ENCODE measurements at places on chromosomes 3 and 15. TPM values are rescaled to one million over a fixed set of nuclear protein-coding genes. Genes with fewer than 3 reads are reported as not detected.

UQCC5 gene
- total RNA-seq = 26.8 TPM

PLA2G4E gene
- not detected for total RNA-seq

- no peak for DNase-seq
- no peaks in the 10 kb centered on the region for H3K4me1 ChIP-seq
- no peak overlapping the region for H3K27ac ChIP-seq
- no peaks in the 10 kb centered on the region for H3K27me3 ChIP-seq
- no peaks in the 10 kb centered on the region for H3K36me3 ChIP-seq
- no peak overlapping the region for H3K4me3 ChIP-seq
These were observed 495.5 kb upstream of the ROBO1 start for GRCh38 chr3:80263260-80263659.

- no peaks in the 10 kb centered on the region for H3K27me3 ChIP-seq
- H3K36me3 ChIP-seq = no peaks in the 10 kb centered on the region
- peak overlapping the region; percentile 66 for H3K27ac ChIP-seq
- peak overlapping the region; percentile 63 for H3K4me3 ChIP-seq
These were observed 5.4 kb downstream of the UBE2E1 start for GRCh38 chr3:23811185-23811527.

DNA sequence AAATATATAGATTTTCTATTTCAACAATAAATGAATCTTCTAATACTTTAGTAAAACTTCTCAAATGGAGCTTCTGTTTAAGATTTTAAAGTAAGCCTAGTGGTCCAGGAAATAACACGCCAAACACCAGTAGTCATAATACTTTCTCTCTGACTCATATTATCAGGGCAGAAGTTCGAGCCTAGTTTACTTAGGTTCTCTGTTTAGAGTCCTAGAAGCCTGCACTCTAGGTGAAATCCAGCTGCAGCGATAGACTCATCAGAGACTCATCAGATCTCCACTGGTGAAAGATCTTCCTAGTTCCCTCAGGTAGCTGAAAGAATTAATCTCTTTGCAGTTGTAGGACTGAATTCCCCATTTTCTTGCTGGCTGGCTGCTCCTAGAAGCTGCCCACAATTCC, 552.5 kb upstream of the ROBO2 start:
- H3K27me3 ChIP-seq = no peaks in the 10 kb centered on the region
- H3K4me3 ChIP-seq = no peak overlapping the region
- no peak overlapping the region for H3K27ac ChIP-seq
- no peaks in the 10 kb centered on the region for H3K4me1 ChIP-seq
- H3K36me3 ChIP-seq = no peaks in the 10 kb centered on the region

DNA sequence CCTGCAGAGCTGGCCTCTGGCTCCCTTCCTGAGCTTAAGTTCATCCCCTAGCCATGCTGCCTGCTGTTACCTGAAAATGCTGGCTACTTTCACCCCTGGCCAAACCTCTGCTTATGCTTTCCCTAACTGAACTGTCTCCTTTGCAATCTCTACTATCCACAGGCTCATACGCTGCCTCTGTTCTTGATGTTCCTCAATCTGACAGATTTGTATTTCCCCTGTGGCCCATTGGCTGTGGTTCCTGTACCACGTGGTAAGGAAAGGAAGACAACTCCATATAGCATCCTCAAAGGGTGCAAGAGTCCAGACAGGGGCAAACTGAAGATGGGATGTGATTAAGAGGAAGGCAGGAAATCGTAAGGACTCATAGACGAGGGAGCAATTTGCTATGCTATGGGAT, 33.2 kb downstream of the TGM4 start:
- H3K4me1 ChIP-seq = no peaks in the 10 kb centered on the region
- no peak overlapping the region for H3K4me3 ChIP-seq
- H3K27me3 ChIP-seq = no peaks in the 10 kb centered on the region
- H3K27ac ChIP-seq = no peak overlapping the region
- DNase-seq = no peak
- no peaks in the 10 kb centered on the region for H3K36me3 ChIP-seq

MORC1 gene
- 0.06 TPM for total RNA-seq

DNA sequence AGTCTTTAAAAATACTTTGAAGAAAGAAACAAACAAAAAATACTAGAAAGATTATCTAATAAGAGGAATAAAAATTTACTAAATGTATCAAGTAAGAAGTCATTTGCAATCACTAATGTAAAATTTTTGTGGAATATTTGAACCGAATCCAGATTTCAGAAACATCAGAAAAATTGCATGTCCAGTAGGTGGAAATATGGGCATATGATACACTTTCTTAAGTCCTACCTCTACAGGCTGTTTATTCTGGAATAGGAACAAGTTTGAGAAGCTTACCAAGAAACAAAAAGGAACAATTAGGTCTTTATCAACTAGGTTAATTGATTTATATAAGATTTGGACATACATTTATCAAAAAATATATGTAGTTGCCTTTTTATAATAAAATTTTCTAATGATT, 292.9 kb upstream of the ROBO1 start:
- H3K4me1 ChIP-seq = no peaks in the 10 kb centered on the region
- H3K27me3 ChIP-seq = no peaks in the 10 kb centered on the region
- no peak for DNase-seq
- H3K36me3 ChIP-seq = no peaks in the 10 kb centered on the region
- H3K27ac ChIP-seq = no peak overlapping the region

ZDHHC23 gene
- total RNA-seq = 20.1 TPM

CSTA gene
- 4.6 TPM for total RNA-seq

- no peak for DNase-seq
- H3K4me3 ChIP-seq = no peak overlapping the region
- H3K27me3 ChIP-seq = no peaks in the 10 kb centered on the region
- no peaks in the 10 kb centered on the region for H3K36me3 ChIP-seq
- no peak overlapping the region for H3K27ac ChIP-seq
- H3K4me1 ChIP-seq = no peaks in the 10 kb centered on the region
These were observed 108.1 kb downstream of the LSAMP start for GRCh38 chr3:116337229-116337628.

DNA sequence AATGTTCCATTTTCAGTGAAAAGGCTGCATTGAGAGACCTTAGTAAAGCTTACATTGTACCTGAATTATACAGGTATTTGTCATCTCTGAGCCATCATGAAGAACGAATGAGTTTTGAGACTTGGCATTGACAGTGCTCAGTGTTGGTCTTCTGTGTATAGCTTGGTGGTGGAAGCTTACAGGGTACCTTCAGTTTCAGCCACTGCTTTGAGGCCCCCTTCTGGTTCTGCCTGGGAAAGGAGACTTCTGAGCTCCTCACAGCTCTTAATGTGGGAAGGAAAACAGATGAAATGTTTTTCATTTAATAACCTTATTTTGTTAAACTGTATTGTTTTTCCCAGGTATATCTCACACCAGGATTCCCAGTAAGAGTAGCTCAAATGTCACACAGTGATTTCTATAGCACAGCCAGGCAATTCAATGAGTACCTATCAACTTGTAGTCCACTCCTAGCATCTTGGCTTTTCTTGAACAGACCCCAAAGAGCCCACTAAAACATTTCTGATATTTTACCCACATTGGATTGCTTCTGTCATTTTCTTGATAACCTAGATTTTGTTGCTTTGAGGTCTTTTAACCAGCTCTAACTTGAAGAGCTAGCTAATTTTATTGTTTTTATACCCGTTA, 5.6 kb downstream of the SERPINI1 start:
- H3K36me3 ChIP-seq = no peaks in the 10 kb centered on the region
- H3K4me3 ChIP-seq = no peak overlapping the region
- H3K4me1 ChIP-seq = no peaks in the 10 kb centered on the region

DNA sequence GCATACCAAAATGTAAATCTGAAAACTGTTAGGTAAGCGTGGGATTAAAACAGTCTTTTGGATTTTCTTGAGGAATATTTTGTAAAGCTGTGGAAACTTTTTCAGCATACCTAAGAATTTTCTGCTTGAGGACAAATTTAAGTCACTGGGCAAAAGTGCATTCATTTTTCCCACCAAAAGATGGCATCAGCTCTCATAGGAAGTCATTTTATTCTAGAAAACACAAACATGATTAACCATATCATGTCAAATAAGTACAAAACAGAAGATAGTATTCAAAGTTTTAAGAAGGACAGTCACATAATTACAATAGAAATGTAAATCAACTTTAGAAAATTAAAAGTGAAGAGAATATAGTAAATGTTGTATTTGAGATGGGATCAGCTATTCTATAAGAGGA, 63.5 kb downstream of the SLC49A4 start:
- no peaks in the 10 kb centered on the region for H3K36me3 ChIP-seq
- DNase-seq = peak; percentile 29
- no peaks in the 10 kb centered on the region for H3K27me3 ChIP-seq
- H3K27ac ChIP-seq = no peak overlapping the region

CCDC14 gene
- total RNA-seq = 28.2 TPM

TBL1XR1 gene
- total RNA-seq = 205 TPM

BNC1 gene
- total RNA-seq = 0.38 TPM

RASGRP1 gene
- total RNA-seq = 12.5 TPM

DNA sequence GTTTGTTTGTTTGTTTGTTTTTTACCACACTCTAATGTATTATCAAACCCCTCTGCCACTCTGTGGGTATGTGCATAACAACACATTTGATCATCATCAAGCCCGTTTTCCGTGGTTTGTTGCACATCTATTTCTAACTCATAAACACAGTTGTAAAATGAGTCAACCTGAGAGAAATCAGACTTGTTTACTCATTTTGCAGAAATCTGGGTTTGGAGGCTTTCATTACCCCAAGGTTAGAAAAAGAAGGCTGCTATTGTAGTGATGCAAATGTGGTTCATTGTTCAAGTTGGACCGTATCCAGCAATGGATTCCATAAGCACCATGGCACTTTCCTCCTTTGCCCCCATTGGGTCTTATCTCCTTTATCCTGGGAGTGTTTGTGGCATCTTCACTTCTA, 353.2 kb upstream of the SOX2 start:
- no peaks in the 10 kb centered on the region for H3K36me3 ChIP-seq
- H3K4me3 ChIP-seq = no peak overlapping the region
- H3K27me3 ChIP-seq = no peaks in the 10 kb centered on the region
- H3K4me1 ChIP-seq = no peaks in the 10 kb centered on the region
- no peak overlapping the region for H3K27ac ChIP-seq

ANKRD63 gene
- total RNA-seq = not detected

GRM2 gene
- total RNA-seq = 0.57 TPM

- no peak overlapping the region for H3K27ac ChIP-seq
- DNase-seq = no peak
- no peaks in the 10 kb centered on the region for H3K36me3 ChIP-seq
- H3K4me3 ChIP-seq = no peak overlapping the region
These were observed 6.3 kb downstream of the ZNF774 start for GRCh38 chr15:90358124-90359033.

CPN2 gene
- total RNA-seq = 0.72 TPM

SEMA3G gene
- 25.7 TPM for total RNA-seq

MYD88 gene
- total RNA-seq = 34.5 TPM

STXBP5L gene
- total RNA-seq = not detected

MAGI1 gene
- total RNA-seq = 42.8 TPM

- no peak overlapping the region for H3K4me3 ChIP-seq
- H3K4me1 ChIP-seq = no peaks in the 10 kb centered on the region
- no peaks in the 10 kb centered on the region for H3K36me3 ChIP-seq
- no peaks in the 10 kb centered on the region for H3K27me3 ChIP-seq
These were observed 27.4 kb downstream of the RAD51 start for GRCh38 chr15:40722354-40722753.

DNA sequence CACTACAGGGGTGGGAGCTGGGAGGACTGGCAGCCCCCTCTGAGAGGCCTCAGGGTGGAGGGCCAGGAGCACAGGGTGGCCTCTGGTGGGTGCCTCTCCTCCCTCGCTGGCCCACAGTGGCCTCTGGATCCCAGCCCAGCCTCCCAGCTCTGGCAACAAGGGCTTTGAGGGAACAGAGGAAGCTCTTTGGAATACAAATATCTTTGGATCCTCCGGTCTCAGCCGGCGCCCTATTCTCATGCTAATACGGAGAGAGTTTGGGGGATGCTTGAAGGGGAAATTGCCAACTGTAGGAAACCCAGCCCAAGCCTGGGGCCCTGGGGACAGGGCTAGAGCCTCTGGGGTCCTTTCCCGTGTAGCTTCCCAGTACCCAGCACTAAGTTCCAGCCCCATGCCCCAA, 33.4 kb upstream of the INSYN1 start:
- peaks cover 8% of the 10 kb centered on the region for H3K4me1 ChIP-seq
- no peaks in the 10 kb centered on the region for H3K36me3 ChIP-seq
- H3K27ac ChIP-seq = no peak overlapping the region
- H3K4me3 ChIP-seq = no peak overlapping the region

FBXO40 gene
- not detected for total RNA-seq

GOLGA8S gene
- 0.60 TPM for total RNA-seq

GRCh38 chr3:174072675-174073074, 675.1 kb downstream of the NLGN1 start:
- no peaks in the 10 kb centered on the region for H3K27me3 ChIP-seq
- no peaks in the 10 kb centered on the region for H3K4me1 ChIP-seq
- H3K27ac ChIP-seq = no peak overlapping the region
- H3K4me3 ChIP-seq = no peak overlapping the region
- no peak for DNase-seq

GRCh38 chr3:119826711-119827608, 45.1 kb downstream of the NR1I2 start:
- H3K4me3 ChIP-seq = no peak overlapping the region
- no peaks in the 10 kb centered on the region for H3K4me1 ChIP-seq
- no peak overlapping the region for H3K27ac ChIP-seq
- DNase-seq = no peak
- H3K27me3 ChIP-seq = no peaks in the 10 kb centered on the region

SNTN gene
- total RNA-seq = not detected

GOLGA8G gene
- not detected for total RNA-seq

RLBP1 gene
- total RNA-seq = not detected

GRCh38 chr15:39782441-39783138, at the start of gene FSIP1:
FSIP1 (minus strand) TSS chr15:39782841; CDS start chr15:39776524, 6,317 bp downstream.
- H3K4me1 ChIP-seq = no peaks in the 10 kb centered on the region
- DNase-seq = peak; percentile 99
- H3K27ac ChIP-seq = peak within 1 kb of the TSS; percentile 67

- H3K4me1 ChIP-seq = no peaks in the 10 kb centered on the region
- H3K27ac ChIP-seq = no peak overlapping the region
- H3K4me3 ChIP-seq = no peak overlapping the region
- no peaks in the 10 kb centered on the region for H3K27me3 ChIP-seq
- peaks cover 4% of the 10 kb centered on the region for H3K36me3 ChIP-seq
These were observed 119.1 kb downstream of the RASA2 start for GRCh38 chr3:141605883-141606282.

DNA sequence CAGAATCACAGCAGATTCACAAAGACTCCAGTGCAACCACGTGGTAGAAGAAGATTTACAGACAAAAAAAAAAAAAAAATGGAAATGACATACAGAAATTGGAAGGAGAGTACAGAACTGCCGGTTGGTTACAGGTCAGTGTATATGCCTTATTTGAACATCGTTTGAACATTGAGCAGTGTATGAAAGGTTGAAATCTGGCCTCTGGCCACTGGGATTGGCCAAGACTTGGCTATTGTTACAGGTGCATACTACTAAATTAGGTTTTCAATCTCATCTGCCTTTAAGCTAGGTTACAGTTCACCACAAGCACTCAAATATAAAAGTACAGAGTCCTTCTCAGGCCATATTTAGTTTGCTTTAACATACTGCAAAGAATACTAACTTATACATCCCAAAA, 59.8 kb downstream of the THBS1 start:
- no peak overlapping the region for H3K27ac ChIP-seq
- no peaks in the 10 kb centered on the region for H3K36me3 ChIP-seq
- no peak for DNase-seq
- no peak overlapping the region for H3K4me3 ChIP-seq

- no peak for DNase-seq
- no peak overlapping the region for H3K27ac ChIP-seq
- no peaks in the 10 kb centered on the region for H3K36me3 ChIP-seq
- H3K4me3 ChIP-seq = no peak overlapping the region
- no peaks in the 10 kb centered on the region for H3K27me3 ChIP-seq
- H3K4me1 ChIP-seq = no peaks in the 10 kb centered on the region
These were observed 620.2 kb downstream of the ZBBX start for GRCh38 chr3:166759736-166760513.

Measured in kidney (tissue), 22 donors.